Calu3 (cell line): ENCODE measurements at places on chromosomes 16 and 17.
A peak's percentile ranks its signal among the peaks of the same experiment; 100 is the strongest.

DNA sequence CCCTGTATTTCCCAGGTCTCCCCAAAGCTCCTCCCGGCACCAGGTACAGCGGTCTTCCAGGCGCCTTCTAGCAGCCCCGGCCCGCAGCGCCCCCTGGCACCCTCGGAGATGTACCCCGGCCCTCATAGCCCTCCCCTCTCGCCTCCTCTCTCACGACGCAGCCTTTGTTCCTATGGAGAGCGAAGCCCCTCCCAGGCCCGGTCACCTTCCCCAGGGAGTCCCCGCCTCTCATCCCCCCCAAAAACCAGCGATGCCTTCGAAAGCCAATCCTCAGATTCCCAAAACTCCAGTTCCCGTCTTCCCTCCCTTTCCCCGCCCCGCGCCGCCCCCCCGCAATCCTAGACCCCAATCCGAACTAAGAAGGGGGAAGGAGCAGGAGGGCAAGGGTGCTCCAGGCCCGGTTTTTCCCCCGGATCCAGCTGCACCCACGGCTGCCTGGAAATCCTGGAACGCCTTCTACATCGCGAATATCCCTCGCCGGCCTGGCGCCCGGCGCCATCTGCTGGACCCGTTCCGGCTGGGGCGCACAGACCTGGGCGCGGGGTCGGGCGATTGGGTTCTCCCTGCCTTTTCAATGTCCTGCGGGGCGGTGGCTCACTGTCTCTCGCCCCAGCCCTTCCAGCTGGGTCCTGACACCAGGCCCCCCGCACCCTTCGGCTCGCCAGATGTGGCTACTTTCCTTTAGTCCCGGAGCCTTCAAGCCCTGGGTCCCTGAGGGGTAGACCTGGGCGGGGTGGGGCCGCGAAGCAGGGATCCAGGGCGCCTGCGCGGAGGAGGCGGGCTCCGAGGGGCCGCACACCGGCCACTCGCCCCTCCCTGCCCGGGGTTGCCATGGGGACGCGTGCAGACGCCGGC, at the start of gene DNAH2:
Gene DNAH2, plus strand, starts transcription at position 844 of the 855 bp plus-strand sequence. CDS start 1,991 bp downstream, outside the sequence.
- peak within 1 kb of the TSS; percentile 36 for H3K27ac ChIP-seq
- peak within 1 kb of the TSS; percentile 78 for H3K4me3 ChIP-seq
- peak; percentile 77 for DNase-seq
- peaks cover 17% of the 10 kb centered on the region for H3K4me1 ChIP-seq
- peaks cover 20% of the 10 kb centered on the region for H3K36me3 ChIP-seq

GRCh38 chr17:46890638-46891037, 32.3 kb upstream of the GOSR2 start:
- DNase-seq, result no peak
- H3K4me1 ChIP-seq, result no peaks in the 10 kb centered on the region
- no peaks in the 10 kb centered on the region for H3K36me3 ChIP-seq
- no peak overlapping the region for H3K4me3 ChIP-seq
- no peak overlapping the region for H3K27ac ChIP-seq

DNA sequence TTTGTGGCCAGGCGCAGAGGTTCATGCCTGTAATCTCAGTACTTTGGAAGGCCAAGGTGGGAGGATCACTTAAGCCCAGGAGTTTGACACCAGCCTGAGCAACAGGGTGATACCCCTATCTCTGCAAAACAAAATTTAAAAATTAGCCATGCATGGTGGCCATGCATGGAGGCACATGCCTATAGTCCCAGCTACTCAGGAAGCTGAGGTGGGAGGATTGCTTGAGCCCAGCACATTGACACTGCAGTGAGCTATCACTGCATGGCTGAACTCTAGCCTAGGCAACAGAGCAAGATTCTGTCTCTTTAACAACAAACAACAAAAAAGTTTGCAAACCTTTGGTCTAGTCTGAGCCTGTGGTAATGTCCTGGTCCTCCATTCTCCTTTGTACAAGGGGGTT, 69.2 kb upstream of the CNEP1R1 start:
- peaks cover 60% of the 10 kb centered on the region for H3K27me3 ChIP-seq
- H3K36me3 ChIP-seq, result no peaks in the 10 kb centered on the region
- DNase-seq, result no peak
- H3K27ac ChIP-seq, result no peak overlapping the region
- H3K4me1 ChIP-seq, result no peaks in the 10 kb centered on the region

DNA sequence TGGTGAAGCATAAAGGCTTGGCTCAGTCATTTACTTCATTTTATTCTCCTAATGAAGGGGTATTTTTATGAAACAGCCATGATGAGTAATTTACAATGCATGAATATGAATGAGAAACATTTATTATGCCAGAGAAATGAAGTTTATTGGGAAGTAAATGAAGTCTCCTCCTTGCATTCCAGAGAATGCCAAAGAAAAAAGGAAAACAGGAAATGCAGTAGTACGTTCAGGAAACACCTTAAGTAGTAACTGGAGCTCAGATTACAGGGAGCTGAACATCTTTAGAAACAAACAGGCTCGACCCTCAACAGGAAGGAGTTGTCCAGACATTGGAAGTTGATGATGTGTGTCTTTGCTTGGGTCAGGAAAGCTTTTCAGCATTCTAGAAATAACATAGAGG, 4.6 kb downstream of the KRT34 start:
- no peaks in the 10 kb centered on the region for H3K36me3 ChIP-seq
- no peaks in the 10 kb centered on the region for H3K4me1 ChIP-seq
- H3K4me3 ChIP-seq, result no peak overlapping the region
- peaks cover 12% of the 10 kb centered on the region for H3K27me3 ChIP-seq

DNA sequence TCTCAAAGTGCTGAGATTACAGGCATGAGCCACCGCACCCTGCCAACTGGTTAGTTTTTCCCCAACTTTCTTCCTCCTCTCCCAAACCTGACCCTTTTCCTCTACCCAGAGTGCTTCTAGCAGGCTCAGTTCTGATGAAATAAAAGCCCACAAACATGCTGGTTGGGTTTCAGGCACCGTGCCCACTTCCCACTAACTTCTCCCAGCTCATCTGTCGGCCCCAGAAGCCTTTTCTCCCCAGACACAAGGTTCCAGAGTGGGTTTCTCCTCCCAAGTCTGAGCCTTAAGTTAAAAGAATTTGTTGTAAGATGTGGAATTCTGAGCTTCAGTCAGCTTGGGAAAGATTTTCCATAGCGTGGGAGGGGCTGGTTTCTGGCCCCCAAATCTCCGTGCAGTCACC, 11.5 kb upstream of the SCN4A start:
- peaks cover 10% of the 10 kb centered on the region for H3K27me3 ChIP-seq
- H3K36me3 ChIP-seq, result peaks cover 5% of the 10 kb centered on the region
- H3K4me1 ChIP-seq, result no peaks in the 10 kb centered on the region
- H3K27ac ChIP-seq, result no peak overlapping the region

DNA sequence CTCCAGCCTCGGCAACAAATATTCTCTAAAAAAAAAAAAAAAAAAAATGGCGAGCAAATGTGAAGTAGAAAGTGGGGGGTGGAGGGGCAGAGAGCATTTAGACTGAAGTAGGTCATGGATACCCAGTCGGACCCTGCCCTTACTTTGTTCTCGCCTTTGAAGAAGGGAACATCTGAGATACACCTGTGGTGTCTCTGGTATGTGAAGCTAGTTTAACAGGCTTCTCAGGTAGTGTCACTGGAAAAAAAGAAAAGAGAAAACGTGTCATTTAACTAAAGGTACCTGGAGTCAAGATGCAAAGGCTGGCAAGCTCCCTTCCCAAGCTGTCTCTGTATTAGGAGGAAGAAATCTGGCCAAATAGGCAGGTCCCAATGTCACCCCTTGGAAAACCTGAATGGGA, 8.0 kb downstream of the FBF1 start:
- no peaks in the 10 kb centered on the region for H3K27me3 ChIP-seq
- H3K4me3 ChIP-seq, result no peak overlapping the region
- H3K4me1 ChIP-seq, result no peaks in the 10 kb centered on the region
- no peak for DNase-seq
- H3K27ac ChIP-seq, result no peak overlapping the region
